ENCODE measurements at places on chromosomes 2 and 18.

GRCh38 chr18:74898965-74899364 is 301.3 kb downstream of the ZNF407 start:
- no peak overlapping the region for H3K4me3 ChIP-seq
- no peaks in the 10 kb centered on the region for H3K4me1 ChIP-seq
- no peak for DNase-seq
- no peak overlapping the region for H3K27ac ChIP-seq
- H3K36me3 ChIP-seq: no peaks in the 10 kb centered on the region

DNA sequence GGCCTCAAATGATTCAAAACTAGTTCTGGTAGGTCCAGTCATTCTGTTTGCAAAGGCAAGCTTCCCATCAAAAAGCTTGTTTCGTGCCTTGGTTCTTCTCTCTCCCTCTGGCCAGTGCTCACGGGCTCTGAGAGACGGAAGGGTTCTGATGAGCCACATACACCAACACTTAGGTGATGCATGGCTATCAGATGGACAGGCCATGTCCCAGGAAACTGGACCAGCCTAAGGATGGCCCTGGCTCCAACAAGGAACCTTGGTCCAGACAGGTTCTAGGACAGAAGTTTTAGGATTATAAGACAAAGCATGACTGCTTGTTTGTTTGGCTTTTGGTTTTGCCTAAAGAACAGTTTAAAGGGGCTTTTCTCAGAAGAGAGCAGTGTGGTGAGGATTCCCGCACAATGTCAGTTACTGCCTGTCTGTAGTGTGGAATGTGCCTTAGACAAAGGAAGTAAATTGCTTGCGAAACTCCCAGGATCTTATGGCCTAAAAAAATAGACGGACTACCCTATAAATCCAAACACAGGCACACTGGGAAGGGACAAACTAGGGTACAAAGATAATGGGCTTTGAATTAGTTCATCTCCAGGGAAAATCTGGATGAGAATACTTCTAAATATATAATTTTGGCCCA is 10.3 kb downstream of the CYP1B1 start:
- peaks cover 7% of the 10 kb centered on the region for H3K27me3 ChIP-seq
- no peaks in the 10 kb centered on the region for H3K36me3 ChIP-seq
- H3K4me1 ChIP-seq: no peaks in the 10 kb centered on the region
- no peak overlapping the region for H3K4me3 ChIP-seq
- no peak overlapping the region for H3K27ac ChIP-seq

- DNase-seq: no peak
- no peaks in the 10 kb centered on the region for H3K4me1 ChIP-seq
- peaks cover 8% of the 10 kb centered on the region for H3K27me3 ChIP-seq
Measured at GRCh38 chr18:58225101-58225500, 181.1 kb downstream of the NEDD4L start.

DNA sequence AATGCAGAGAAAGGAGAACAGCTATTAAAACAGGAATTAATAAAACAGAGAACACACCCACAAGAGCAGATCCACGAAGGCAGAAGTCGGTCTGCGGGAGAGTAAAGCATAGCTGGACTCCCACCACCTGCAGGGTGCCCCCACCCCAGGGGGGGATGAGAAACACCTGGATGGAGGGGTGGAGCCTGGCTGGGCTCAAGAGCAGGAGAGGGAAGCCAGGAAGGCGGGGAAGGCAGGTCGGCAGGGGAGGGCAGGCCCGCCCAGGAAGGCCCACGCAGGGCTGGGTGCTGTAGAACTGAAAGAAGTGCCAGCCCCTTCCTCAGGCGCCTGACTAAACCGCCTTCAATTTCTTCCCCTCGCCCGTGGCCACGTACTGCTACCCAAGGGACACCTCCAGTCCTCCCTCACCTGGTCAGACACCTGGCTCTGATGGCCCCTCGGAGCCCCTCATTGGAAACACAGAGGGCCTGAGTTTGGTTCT is 175.4 kb downstream of the HDAC4 start:
- H3K4me1 ChIP-seq: peaks cover 72% of the 10 kb centered on the region
- no peak overlapping the region for H3K4me3 ChIP-seq
- H3K27me3 ChIP-seq: no peaks in the 10 kb centered on the region
- DNase-seq: no peak

DNA sequence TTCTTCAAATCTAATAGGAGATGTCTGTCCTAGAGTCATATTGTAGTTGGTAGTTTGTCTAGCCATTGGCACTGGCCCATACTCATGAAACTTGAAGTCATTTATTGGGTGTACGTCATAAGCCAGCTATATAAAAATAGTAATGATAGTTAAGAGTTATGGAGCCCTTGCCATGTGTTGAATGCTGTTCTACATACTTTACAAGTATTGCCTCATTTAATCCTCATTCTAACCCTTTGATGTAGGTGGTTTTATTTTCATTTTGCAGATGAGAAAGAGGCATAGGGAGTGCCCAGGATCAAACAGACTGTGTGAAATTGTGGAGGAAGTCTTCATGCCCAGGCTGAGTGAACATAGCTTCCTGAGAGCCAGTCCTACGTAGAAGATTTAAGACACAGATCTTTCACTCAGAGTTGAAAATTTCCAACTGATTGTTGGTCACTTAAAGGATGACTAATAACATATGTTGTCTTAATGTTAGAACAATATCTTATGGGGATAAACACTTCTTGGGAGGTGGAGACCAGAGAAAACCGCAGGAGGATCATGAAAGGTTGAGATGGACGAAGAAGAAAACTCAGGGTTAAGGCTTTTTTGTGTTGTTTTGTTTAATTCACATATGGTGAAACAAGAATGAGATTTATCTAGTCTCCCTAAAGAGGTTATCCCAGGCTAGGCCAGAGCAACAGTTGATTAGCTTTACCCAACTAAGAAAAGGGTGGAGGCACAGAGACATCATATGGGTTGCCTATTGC is 156.0 kb downstream of the CERS6 start:
- H3K27ac ChIP-seq: no peak overlapping the region
- no peaks in the 10 kb centered on the region for H3K27me3 ChIP-seq
- no peaks in the 10 kb centered on the region for H3K4me1 ChIP-seq
- no peaks in the 10 kb centered on the region for H3K36me3 ChIP-seq
- no peak for DNase-seq

GRCh38 chr2:45024600-45025291 is 15.5 kb upstream of the SIX2 start:
- no peaks in the 10 kb centered on the region for H3K36me3 ChIP-seq
- H3K4me1 ChIP-seq: no peaks in the 10 kb centered on the region
- no peak for DNase-seq
- no peaks in the 10 kb centered on the region for H3K27me3 ChIP-seq
- no peak overlapping the region for H3K27ac ChIP-seq

DNA sequence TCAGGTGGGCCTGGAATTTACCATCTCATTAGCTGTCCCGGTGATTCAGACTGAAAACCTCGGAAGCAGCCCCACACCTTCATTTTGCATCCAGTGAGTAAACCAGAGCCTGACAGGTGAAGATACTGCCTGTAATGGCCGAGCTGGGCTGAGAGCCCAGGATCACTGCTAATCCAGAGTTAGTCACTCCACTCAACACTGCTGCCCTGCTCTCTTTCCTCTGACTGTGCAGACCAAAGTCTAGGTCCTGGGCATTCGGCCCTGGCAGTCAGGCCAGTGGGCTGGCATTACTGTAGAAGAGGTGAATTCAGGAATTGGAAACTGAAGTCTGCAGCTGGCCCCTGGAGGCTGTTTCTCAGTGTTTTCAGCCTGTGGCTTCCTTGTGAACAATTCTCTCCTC is 44.3 kb downstream of the TMEM17 start:
- DNase-seq: no peak
- H3K4me1 ChIP-seq: no peaks in the 10 kb centered on the region
- no peak overlapping the region for H3K4me3 ChIP-seq
- no peaks in the 10 kb centered on the region for H3K36me3 ChIP-seq
- H3K27ac ChIP-seq: no peak overlapping the region
- peaks cover 20% of the 10 kb centered on the region for H3K27me3 ChIP-seq

DNA sequence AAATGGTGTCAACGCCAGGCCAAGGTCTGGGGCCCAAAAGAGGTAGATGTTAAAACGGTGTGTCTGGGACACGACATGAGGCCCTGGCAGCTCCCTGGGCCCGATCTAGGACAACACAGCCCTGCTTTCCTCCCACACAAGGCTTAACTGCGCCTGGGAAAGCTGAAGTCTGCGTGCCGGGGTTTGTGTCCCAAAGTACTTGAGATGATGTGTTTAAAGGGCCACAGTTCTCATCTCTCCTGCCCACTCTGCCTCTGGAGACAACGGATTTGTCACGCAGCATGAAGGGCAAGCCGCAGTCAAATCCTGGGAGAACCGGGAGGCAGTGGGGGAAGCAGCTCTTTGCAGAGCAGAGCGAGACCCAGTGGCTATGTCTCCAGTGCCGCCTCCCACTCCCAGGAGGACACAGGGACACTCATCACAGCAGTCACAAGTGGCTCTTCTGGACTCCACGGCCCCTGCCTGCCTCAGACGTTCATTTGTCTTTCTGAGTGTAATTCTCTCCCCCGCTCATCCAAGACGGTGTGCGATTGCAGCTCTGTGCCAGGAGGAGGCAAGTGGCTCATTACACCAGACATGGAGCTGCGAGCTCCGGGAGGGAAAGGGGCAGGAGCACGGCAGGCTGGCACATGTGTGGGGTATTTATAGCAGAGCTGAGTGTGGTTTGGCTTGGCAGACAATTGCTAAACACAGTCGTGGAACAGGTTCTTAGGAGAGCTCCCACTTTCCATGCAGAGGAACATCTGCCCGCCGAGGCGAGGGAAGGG is 57.7 kb upstream of the SEMA4C start:
- no peak overlapping the region for H3K4me3 ChIP-seq
- H3K36me3 ChIP-seq: no peaks in the 10 kb centered on the region
- no peak for DNase-seq
- peaks cover 5% of the 10 kb centered on the region for H3K4me1 ChIP-seq
- no peak overlapping the region for H3K27ac ChIP-seq
- no peaks in the 10 kb centered on the region for H3K27me3 ChIP-seq

- H3K36me3 ChIP-seq: no peaks in the 10 kb centered on the region
- peaks cover 2% of the 10 kb centered on the region for H3K27me3 ChIP-seq
- H3K4me1 ChIP-seq: no peaks in the 10 kb centered on the region
- no peak overlapping the region for H3K4me3 ChIP-seq
- H3K27ac ChIP-seq: no peak overlapping the region
- no peak for DNase-seq
Measured at GRCh38 chr2:31442376-31442775, 27.8 kb upstream of the XDH start.

- DNase-seq: no peak
- H3K27ac ChIP-seq: no peak overlapping the region
- no peaks in the 10 kb centered on the region for H3K4me1 ChIP-seq
- H3K36me3 ChIP-seq: no peaks in the 10 kb centered on the region
Measured at GRCh38 chr2:205982776-205983327, 103.1 kb downstream of the INO80D start.

GRCh38 chr18:23851470-23852002 is 162.3 kb downstream of the LAMA3 start:
- no peak overlapping the region for H3K27ac ChIP-seq
- no peaks in the 10 kb centered on the region for H3K36me3 ChIP-seq
- DNase-seq: no peak
- no peaks in the 10 kb centered on the region for H3K27me3 ChIP-seq

GRCh38 chr2:72993933-72994280 is 76.6 kb downstream of the EMX1 start:
- H3K36me3 ChIP-seq: no peaks in the 10 kb centered on the region
- H3K27ac ChIP-seq: no peak overlapping the region
- DNase-seq: no peak
- H3K4me1 ChIP-seq: no peaks in the 10 kb centered on the region

GRCh38 chr2:149339324-149339723 is 8.9 kb downstream of the LYPD6 start:
- no peaks in the 10 kb centered on the region for H3K36me3 ChIP-seq
- H3K4me1 ChIP-seq: no peaks in the 10 kb centered on the region
- H3K27me3 ChIP-seq: no peaks in the 10 kb centered on the region
- H3K27ac ChIP-seq: no peak overlapping the region
- H3K4me3 ChIP-seq: no peak overlapping the region

DNA sequence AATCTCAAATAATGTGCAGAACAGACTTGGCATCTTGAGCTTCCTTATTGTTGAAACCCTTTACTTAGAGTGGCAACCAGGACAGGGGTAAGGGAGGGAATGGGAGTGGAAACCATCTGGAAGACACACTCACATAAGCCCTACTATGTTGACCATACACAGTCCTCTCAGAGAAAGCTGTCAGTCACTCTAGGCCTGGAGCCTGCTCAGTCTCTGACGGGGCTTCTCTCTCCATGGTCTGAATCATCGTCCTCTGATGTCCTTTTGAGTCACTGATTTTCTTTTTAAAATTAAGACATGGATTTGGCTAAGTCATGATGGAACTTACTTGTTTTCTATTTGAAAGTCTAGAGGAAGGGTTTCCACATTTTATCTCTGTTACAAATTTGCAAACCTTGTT is 74.0 kb downstream of the MYO1B start:
- no peaks in the 10 kb centered on the region for H3K36me3 ChIP-seq
- H3K4me1 ChIP-seq: peaks cover 8% of the 10 kb centered on the region
- no peak overlapping the region for H3K4me3 ChIP-seq
- no peak for DNase-seq

- H3K36me3 ChIP-seq: no peaks in the 10 kb centered on the region
- H3K4me1 ChIP-seq: no peaks in the 10 kb centered on the region
- no peaks in the 10 kb centered on the region for H3K27me3 ChIP-seq
- H3K4me3 ChIP-seq: no peak overlapping the region
- no peak for DNase-seq
Measured at GRCh38 chr2:177592397-177592796, 199.8 kb downstream of the AGPS start.

All from T-cell (primary cell).